ENCODE measurements at places on chromosomes 3 and 15. TPM values are rescaled to one million over a fixed set of nuclear protein-coding genes. Genes with fewer than 3 reads are reported as not detected.

ZFYVE19 gene
- 22.5 TPM for total RNA-seq

ATOSA gene
- 100 TPM for total RNA-seq

GLDN gene
- 2.2 TPM for total RNA-seq

ST6GAL1 gene
- 110 TPM for total RNA-seq

CD276 gene
- 52.9 TPM for total RNA-seq

ACKR4 gene
- not detected for total RNA-seq

GP5 gene
- total RNA-seq = not detected
